Stimulated activated CD4-positive, alpha-beta T cell treated with anti-CD3 and anti-CD28 coated beads, Interleukin-15, amount 100 ng/mL, for 1 hour (primary cell): ENCODE measurements at places on chromosomes 5 and 9.

DNA sequence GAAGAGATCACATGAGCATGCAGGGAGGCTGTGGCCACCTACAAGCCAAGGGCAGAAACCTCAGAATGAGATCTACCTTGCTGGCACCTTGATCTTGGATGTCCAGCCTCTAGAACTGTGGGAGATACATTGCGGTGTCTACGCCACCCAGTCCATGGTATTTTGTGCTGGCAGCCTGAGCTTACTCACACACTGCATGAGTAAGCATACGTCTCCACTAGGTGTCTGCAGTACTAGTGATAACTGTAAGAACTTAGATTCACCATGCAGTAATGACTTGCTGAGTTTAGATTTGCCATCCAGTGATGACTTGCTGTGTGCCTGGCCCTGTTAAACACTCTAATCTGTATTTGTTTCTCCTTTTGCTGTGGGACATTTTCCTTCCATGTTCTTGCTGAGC, 417.7 kb downstream of the GADD45G start:
- DNase-seq = no peak

DNA sequence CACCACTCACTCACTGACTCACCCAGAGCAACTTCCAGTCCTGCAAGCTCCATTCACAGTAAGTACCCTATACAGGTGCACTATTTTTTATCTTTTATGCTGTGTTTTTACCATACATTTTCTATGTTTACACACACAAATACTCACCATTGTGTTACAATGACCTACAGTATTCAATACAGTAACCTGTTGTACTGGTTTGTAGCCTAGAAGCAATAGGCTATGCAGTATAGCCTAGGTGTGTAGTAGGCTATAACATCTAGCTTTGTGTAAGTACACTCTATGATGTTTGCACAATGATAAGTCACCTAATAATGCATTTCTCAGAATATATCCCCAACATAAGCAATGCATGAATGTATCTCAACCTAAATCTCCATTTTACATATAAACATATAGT, 541.1 kb downstream of the NR2F1-AS1 start:
- DNase-seq = no peak

DNA sequence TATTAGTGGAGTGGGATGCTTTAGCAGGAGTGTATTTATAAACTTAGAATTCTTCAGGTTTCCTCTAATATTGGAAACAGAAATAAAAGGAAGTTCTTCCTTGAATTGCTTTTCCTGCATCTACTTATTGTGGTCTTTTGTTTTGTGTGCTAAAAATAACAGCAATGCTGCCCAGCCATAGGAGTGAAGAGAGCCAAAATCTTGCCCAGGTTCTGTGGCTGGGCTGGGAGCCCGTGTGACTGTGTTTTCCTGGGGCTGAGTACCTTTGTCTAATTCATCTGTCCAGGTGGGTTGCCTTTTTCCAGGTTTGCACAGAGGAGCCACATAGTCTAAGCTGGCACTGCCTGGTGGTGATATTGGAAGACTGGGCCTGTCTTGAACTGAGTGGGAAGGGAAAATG, 179.7 kb upstream of the ADAMTSL1 start:
- no peak for DNase-seq

DNA sequence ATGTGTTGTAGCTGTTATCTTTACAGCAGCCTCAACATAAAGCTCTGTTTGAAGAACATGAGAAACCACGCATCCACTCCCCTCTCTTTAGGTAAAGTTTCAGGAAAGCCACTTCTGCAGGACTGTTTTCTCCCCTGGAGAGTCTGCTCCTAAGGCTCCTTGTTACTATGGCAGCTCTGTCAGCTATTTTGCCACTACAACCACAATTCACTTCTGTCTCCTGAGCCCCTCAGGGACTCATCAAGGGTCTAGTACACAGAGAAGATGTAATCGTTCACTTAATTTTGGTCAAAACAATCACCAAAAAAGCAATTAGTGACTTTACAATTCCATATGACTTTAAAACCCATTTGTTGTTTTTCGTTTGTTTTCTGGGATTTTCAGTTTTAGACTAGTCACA, 157.7 kb downstream of the FBN2 start:
- no peak for DNase-seq

DNA sequence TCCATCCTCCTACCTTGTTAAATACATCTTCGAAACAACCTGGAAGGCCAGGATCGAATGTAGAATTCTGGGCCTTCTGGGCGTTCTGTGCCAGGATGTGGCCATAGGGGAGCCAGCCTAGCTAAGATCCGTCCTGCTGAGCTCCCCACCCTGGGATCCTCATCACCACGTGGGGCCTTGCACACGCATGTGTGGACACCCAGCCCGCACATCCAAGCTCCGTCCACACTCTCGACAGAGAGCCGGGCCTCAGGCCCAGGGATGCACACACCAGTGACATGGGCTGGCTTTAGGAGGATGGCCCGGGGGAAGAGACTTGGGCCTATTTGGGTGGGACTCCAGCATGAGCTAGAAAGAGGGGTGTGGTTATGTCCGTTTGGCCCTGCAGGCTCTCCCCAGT, 154.0 kb downstream of the PAX5 start:
- DNase-seq = no peak

DNA sequence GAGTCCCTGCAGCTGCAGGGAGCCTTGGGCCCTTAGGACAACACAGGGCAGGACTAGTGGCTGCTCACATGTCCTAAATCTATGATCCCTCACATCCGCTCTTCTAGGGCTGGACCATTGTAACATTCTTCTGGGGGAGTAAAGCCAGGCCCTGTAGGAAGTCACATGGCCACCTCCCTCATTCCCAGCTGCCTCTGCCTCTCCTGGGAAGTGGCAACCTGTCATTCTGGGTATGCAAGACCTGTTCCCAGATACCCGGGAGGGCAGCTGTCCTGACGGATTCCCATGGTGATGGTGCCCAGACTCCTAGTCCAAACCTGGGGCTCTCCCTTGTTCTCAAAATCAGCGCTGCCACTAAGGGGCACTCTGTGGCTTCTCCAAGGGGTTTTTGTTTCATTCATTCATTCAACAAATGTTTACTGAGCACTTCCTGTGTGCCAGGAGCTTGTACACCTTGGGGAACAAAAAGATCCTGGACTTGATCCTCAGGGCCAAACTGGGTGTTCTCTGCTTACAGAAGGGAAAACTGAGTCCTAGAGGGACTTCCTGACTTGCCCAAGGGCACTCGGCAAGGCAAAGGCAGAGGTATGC, 85.6 kb downstream of the PSD2 start:
- DNase-seq = no peak

- DNase-seq = no peak
Measured at GRCh38 chr5:73374520-73375190, 73.9 kb downstream of the FOXD1 start.

GRCh38 chr5:109921735-109922380, 232.1 kb downstream of the MAN2A1 start:
- peak; percentile 16 for DNase-seq
